Suppressor macrophage treated with lipopolysaccharide for 4 hours (primary cell): ENCODE measurements at places on chromosomes 4 and X.

GRCh38 chr4:26489101-26489985 is 941 bp downstream of the CCKAR start:
- no peak for DNase-seq

DNA sequence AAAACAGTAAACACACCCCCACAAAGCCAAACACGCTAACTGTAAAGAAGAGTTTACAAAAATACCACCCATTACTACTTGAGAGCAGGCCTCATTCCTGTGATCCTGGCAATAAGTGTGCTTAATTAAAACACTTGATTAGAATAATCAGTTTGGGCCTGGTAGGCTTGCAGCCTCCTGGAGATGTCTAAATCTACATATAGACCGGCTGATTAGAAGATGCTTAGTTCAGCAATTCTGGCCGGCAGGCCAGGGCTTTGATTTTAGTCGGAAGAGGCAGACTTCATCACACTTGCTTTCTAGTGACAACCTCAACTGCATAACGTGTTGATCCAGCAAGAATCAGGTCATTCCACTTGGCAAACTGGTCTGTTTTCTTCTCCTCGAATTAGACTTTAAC is 114.0 kb downstream of the DCTD start:
- no peak for DNase-seq

DNA sequence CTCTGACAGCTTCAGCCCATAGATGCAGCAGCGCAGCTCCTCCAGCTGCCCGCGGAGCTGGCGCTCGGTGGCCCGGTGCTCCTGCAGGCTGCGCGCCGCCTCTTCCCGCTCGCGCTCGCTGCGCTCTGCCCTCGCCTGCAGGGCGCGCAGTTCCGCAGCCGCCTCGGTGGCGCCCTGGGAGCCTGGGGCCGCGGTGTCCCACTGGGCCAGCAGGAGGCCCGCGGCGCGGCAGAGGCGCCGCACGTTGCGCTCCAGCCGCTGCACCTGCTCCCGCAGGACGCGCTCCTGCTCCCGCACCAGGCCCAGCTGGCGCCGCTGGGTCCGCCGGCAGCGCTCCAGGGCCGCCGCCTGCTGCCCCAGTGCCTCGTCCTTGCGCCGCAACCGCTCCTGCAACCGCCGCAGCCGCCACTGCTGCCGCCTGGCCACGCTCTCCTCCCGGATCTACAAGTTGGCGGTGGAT is 10.1 kb downstream of the C4orf50 start:
- no peak for DNase-seq

GRCh38 chrX:73868916-73869315 is 305.9 kb downstream of the CHIC1 start:
- no peak for DNase-seq

DNA sequence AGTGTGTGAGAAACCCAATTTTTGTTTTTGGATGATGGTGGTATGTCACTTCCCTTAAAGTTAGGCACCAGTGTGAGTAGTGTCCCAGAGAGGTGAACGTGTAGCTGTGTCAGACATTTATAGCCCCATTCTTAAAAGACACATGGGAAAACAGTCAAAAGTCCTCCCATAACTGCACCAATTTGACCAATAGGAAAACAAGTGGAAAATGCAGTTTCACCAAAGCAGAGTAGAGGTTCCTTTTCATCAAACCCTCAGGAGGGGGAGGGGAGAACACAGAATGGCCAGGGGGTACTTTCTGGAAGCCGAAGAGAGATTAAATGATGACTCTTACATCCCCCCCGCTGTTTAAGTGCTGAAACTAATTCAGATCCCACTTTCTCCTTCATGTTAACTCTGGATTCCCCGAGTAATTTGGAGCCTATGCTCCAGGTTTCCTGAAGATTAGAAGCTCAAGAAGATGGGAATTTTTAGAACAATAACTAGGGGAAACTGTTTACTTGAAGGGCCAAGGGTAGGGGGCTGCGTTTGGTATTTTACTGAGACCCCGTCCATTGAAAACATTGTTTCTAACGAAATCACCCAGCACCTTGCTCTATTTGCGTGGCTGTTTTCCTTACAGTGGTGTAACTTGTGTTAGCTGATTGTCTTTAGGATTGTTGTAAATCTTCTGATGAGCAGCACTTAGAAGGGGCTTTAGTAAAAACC is 2.1 kb upstream of the LEF1 start:
- no peak for DNase-seq

- no peak for DNase-seq
Observed at GRCh38 chr4:161522031-161522430, 641.8 kb downstream of the FSTL5 start.
